Occipital lobe (tissue), 3 donors: ENCODE measurements at places on chromosomes 12 and 14.
A peak's percentile ranks its signal among the peaks of the same experiment; 100 is the strongest.

- no peak for DNase-seq
Measured at GRCh38 chr14:93027810-93028723, 87.7 kb downstream of the ITPK1 start.

GRCh38 chr12:67885375-67886169 is 103.7 kb upstream of the IFNG-AS1 start:
- DNase-seq = no peak

DNA sequence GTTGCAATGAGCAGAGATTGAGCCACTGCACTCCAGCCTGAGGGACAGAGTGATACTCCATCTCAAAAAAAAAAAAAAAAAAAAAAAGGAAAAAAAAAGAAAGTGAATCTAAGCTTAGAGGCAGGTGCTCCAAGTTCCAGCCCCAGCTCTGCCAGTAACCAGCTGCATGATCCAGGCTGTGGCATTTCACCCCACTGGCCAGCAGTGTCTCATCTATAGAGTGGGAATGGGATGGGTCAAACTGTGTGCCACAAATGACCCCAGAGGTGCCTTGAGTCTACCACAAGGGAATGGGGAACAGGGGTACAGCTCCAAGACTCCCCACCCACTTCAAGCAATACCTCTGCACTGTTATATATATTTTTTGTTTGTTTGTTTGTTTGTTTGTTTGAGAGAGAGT is 5.0 kb downstream of the PLEKHD1 start:
- DNase-seq = no peak

GRCh38 chr14:78566026-78566858 is 396.1 kb downstream of the NRXN3 start:
- DNase-seq = peak; percentile 79

GRCh38 chr14:98348505-98348904 is 923.5 kb downstream of the BCL11B start:
- DNase-seq = no peak

GRCh38 chr14:51582437-51582836 is 69.3 kb upstream of the FRMD6 start:
- no peak for DNase-seq

DNA sequence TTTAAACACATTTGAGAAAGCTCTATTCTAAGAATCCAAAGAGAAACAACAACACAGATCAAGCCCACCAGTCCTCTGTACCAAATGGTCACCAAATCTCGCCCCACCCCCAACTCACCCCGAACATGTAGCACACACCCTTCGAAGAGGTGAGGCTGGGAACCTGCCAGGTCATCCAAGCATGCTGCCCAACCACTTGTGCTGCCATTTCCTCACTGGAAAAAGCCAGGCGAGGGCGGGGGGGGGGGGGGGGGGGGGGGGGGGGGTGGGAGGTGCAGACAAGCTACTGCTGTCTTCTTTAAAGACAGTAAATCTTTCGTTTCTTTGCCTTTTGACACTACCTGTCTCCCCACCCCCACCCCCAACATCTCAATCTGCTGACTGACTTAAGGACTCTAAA is 59.9 kb downstream of the SETD3 start:
- no peak for DNase-seq

DNA sequence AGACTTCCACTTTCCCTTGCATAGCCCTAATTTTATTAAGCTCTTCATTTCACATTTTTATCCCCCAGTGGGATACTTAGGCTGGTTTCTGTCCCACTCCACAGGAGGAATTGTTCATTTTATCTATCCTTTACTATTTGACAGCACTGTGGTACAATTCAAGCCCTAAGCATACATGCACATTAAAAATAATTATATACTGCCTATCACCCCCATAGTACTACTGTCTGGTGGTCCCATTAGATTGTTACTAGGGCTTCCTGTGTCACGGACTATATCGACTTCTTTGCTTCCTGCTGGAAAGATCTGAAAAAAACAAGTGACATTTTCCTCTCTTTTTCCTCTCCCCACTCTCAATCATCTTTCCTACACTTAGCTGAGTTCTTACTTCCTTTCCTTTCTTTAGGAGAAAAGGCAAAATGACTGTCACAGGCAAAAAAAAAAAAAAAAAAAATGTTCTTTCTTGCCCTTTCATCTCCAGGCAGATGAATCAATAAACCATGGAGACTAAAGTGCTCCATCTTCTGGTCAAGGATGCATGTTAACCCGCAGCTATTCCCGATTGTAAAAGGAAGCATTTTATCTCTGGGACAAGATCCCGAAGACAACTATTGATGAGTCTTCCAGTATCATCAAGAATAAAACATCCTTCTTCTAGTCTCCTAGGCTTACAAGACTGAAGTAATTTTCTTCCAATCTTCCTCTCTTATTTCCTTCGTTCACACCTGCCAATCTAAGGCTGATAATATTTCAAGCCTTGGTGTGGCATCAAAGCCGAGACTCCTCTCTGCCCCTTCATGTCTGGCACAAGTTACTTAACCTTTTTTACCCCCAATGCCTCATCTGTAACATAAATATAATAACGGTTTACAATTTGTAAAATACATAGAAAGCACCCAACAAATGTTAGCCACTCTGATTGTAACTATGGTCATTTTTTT is 94.4 kb upstream of the PLEKHG7 start:
- DNase-seq = no peak

GRCh38 chr12:92297405-92297804 is 151.8 kb upstream of the BTG1 start:
- DNase-seq = no peak

DNA sequence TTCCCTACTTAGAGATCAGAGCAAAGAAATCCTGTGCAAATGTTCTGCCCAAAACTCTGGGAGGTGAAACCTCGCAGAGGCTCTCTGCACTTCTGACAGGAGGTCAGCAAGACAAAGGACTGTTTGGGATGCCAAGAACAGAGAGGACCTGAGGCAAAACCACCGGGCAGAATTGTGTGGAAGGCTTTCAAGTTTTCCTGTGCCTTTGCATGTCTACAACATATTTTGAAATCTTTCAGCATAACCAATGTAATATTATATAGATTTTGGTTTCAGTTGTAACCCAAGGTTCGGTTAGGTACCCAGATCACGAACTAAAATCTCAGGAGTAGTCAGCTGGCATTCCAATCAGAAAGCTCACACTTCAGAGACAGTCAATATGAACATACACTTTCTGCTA is 99.4 kb upstream of the PLEKHA5 start:
- DNase-seq = no peak

GRCh38 chr12:39671898-39672875 is 52.6 kb upstream of the ABCD2 start:
- no peak for DNase-seq

DNA sequence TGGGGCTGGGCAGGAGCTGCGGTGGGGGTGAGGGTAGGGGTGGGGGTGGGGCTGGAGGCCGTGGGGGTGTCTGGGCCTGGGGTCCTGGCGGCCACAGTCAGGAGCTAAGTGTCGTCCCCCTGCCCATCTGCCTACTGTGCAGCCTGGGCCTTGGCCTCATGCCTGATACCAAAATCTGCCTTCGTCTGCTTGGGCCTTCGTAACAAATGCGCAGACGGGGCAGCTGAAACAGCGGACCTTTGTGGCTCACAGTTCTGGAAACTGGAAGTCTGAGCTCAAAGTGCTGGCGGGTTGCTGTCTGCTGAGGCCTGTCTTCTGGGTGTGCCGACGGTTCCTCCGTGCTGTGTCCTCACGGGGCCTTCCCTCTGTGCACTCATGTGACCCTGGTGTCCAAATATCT is 61.7 kb downstream of the KIF26A start:
- DNase-seq = no peak

DNA sequence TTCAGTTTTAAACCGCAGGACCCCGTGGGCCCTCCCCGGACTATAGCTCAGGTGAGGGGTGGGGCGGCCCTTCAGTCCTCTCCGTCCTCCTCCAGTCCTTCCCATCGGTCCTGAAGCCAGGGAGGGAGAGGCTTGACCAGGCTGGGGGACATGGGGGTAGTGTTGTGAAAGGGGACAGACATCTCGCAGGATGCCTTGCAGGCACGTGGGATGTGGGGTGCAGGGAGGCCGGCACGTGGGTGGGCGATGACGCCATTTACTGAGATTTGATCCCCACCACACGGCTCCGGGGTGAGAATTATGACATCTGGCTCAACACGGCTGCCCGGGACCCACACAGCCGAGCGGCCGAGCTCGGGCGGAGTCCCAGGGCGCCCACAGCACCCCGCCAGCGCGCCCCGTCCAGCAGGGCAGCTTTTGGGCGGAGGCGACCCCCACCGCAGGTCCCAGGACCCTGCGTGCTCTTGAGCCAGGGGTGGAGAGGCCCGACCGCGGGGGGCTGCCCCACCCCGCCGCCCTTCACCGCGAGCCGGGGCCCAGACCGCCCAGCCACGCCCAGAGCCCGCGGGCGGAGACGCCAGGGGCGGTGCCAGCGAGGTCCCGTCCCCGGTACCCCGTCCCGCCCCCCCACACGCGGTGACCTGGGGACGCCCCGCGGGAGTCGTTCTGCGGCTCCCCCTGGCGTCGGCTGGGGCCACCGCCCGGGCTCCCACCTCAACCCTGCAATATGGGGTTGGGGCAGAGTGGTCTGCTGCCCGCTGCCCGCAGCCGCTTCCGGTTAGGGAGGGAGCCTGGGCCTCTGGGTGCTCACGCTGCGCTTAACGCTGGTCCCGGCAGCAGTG is 3.3 kb upstream of the EXOC3L4 start:
- no peak for DNase-seq

GRCh38 chr14:52277552-52277951 is 10.1 kb downstream of the PTGDR start:
- DNase-seq = no peak

DNA sequence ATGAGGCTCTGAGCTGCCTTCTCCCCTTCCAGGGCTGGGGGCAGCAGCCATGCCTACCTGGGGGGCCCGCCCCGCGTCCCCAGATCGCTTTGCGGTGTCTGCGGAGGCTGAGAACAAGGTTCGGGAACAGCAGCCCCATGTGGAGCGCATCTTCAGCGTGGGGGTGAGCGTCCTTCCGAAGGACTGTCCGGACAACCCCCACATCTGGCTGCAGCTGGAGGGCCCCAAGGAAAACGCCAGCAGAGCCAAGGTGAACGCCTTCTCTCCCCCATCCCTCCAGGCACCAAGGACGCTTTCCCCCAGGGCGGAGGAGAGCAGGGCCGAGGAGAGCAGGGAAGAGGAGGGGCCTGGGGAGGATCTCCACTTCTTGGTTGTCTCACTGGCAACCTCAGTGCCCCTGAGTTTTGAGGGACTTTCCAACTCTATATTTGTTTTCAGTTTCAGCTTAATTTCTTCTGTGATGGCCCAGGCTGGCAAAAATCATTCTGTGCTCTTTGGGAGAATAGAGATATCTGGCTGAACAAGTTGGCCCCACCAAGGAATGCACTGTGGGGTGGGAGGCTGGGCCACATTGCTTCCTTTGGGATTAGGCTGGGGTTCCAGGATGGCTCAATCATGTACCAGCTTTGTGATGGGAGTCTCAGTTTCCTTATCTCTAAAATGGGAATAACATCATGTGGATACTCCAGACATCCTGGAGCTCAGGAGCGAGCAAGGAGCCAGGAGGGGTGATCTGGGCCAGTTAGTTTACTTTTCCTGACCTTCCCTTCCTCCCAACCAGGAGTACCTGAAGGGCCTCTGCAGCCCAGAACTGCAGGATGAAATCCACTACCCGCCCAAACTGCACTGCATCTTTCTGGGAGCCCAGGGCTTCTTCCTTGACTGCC is 1.2 kb downstream of the KHNYN start:
- no peak for DNase-seq

- no peak for DNase-seq
Measured at GRCh38 chr12:27185234-27186021, 58.7 kb upstream of the STK38L start.

GRCh38 chr14:35991356-35991755 is 165.2 kb downstream of the BRMS1L start:
- no peak for DNase-seq

- no peak for DNase-seq
Measured at GRCh38 chr12:94260017-94260416, 111.6 kb downstream of the PLXNC1 start.

DNA sequence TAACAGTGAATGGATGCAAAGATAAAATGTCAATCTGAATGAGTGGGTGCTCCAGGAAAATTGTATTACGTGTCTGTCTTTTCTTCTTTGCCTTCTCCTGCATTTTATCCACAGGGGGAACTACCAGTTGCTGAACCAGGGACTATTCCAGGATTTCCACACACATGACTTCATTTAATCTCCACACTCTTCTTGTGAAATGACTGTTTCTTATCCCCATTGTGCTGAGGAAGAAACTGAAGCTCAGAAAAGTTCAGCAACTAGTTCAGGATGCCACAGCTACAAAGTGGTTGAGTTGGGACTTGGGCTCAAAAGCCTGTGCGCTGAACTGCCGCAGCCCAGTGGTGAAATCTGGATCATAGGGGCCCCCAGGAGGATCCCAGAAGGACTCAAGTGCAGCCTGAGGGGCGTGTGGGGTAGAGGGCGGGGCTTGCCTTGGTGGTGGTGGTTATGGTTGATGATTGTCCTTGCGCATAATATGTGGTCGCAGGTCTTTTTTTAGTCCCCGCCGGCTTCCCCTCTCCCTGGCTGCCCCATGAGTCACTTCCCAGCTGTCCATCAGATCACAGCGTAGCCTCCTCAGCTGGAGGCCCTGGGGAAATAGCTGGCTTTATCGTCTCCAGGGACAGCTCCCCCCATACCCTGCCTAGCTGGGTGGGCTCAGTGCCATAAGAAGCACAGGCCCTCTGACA is 235.2 kb upstream of the CRY1 start:
- DNase-seq = no peak

DNA sequence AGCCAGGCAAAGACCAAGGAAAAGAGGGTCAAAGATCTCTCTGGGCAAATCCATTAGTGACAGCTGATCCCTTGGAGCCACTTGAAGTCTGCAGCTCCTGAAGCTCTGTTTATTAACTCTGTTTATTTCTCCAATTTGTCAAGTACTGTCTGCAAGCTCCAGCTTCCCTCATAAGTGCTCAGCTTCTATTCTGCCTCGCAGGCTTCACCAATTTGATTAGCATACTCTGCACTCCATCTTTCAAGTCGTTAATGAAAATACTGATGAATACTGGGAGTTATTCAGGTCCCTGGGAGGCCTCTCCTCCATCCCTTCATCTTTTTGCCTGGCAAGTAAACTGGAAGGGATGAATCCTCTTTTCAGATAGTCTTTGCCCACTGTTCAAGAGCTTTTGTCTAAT is 54.3 kb downstream of the TTC9 start:
- no peak for DNase-seq

- no peak for DNase-seq
Measured at GRCh38 chr12:110590806-110591326, 7.7 kb upstream of the PPTC7 start.

GRCh38 chr12:27502021-27502435 is 22.0 kb upstream of the PPFIBP1 start:
- DNase-seq = no peak

DNA sequence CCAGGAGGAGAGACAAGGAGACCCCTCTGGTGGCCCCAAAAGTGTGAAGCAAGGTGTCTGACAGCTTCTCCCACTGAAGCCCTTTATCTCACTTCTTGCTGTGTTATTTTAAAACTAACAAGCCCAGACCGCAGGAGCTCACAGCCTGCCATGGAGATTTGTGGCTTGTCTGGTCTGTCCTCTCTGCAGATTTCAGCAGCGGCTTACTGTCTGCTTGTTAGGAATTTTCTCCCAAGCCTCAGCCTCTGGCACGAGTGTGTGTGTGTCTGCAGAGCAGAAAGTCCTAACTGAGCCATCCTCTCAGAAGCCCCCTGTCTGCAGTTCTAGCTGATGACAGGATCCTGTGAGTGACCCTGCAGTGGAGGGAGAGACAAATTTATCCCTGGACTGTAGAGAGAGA is 87.9 kb upstream of the HSPB8 start:
- no peak for DNase-seq

- DNase-seq = peak; percentile 65
Measured at GRCh38 chr14:23182372-23183157, 895 bp downstream of the SLC7A8 start.

GRCh38 chr12:122875590-122876220 is 20.2 kb downstream of the VPS37B start:
- DNase-seq = no peak

GRCh38 chr14:50822501-50823042 is 8.4 kb downstream of the NIN start:
- DNase-seq = no peak
